Stimulated activated CD8-positive, alpha-beta memory T cell treated with anti-CD3 and anti-CD28 coated beads, Interleukin-15, amount 100 ng/mL, for 24 hours (primary cell): ENCODE measurements at places on chromosomes 11 and 22.
A peak's percentile ranks its signal among the peaks of the same experiment; 100 is the strongest.

DNA sequence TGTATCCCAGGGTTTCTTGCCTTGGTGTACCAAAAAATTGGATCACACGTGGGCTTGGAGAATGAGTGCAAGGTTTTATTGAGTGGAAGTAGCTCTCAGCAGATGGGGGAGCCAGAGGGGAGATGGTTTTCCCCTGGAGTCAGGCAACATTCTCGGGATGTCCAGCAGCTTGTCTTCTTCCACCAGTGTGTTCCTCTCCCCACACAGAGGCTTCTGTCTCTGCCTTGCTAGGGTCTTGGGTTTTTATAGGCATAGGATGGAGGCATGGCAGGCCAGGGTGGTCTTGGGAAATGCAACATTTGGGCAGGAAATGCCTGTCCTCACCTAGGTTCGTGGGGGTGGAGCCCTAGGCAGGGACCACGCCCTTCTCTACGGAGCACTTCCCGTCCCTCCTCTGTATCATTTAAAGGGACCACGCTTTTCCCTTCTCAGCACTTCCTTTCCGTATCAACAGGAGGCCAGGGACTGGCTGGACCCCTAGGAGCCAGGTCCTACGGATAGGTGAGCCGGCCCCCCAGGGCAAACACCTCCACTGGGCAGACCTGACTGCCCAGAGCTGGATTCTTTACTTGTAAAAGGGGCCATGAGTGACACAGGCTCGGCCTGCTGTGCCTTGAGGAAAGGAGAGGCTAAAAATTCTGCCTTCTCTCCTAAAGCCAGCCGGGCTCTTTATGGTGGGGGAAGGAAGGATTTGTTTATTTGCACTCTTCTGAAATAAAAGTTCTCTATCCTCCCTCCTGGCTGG, 55.3 kb upstream of the CCDC188 start:
- DNase-seq: peak; percentile 17

DNA sequence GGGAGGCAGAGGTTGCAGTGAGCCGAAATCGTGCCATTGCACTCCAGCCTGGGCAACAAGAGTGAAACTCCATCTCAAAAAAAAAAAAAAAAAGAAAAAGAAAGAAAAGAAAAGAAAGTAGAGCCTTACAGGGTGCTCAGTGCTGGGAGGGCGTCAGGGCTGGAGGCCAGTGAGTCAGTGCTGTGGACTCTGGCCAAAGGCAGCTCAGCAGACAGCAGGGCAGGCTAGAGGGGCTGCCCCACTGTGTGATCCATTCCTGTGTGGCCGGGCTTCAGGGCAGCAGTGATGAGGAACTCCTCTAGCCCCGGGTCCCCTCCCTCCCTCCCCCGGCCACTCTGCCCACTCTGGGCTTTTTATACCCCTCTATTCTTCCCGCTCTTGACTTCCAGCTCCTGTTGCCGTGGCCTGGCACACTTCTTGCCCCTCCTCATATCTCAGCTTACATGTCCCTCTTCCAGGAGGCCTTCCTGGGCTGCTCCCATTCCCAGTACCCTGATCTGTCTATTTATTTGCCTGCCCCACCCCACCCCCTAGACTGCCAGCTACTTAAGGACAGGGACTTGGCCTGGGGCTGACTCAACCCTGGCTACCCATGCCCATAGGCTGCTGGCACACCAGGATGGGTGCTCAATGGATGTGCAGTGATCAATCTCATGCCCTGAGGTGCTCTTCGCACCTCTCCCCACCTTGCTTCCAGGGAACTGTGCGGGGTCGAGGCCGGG, 10.1 kb downstream of the SYT12 start:
- DNase-seq: no peak

- DNase-seq: no peak
These were observed 46.1 kb downstream of the LARGE1 start for GRCh38 chr22:33874206-33874605.

GRCh38 chr11:15236559-15236958, 121.8 kb downstream of the INSC start:
- DNase-seq: no peak
